ENCODE measurements at places on chromosomes 3 and 15.

DNA sequence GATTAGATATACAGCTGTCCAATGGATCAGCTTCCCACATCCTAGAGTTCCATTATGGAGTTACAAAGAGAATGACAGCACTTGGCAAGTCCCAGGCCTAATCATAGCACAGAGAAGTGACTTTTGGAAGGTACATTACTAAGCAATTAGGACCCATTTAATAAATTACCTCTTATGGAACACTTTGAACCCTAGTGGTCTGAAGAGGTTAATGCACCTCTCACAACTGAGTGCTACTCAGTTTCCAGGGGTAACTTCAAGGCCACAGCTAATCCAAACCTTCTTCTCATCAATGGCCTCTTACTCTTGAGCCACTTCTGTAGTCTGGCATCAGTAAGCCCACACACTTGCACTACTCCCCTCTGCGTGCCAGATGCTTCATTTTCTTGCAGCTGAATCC, 34.9 kb upstream of the MEIS2 start:
- DNase-seq = peak; percentile 78

- no peak for DNase-seq
These were observed 33.6 kb upstream of the UBE2E2 start for GRCh38 chr3:23169551-23169950.

DNA sequence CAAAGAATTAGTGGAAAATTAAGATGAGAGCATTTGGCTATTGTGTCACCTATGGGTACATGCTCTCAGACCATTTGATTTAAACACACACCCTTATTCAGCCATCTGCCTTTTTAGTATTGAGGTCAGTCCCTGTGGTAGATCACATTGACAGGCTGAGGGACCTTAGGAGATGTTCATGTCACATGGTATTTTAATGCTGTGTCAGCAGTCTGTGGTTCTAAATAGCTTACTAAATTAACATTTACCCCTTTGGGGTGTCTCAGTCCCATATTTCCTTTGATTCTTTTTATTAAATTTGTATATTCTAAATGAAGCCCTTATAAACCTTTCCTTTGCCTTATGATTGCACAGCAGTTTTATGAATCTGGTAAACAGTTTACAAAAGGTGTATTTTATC, 2.3 kb downstream of the RBM5 start:
- no peak for DNase-seq

DNA sequence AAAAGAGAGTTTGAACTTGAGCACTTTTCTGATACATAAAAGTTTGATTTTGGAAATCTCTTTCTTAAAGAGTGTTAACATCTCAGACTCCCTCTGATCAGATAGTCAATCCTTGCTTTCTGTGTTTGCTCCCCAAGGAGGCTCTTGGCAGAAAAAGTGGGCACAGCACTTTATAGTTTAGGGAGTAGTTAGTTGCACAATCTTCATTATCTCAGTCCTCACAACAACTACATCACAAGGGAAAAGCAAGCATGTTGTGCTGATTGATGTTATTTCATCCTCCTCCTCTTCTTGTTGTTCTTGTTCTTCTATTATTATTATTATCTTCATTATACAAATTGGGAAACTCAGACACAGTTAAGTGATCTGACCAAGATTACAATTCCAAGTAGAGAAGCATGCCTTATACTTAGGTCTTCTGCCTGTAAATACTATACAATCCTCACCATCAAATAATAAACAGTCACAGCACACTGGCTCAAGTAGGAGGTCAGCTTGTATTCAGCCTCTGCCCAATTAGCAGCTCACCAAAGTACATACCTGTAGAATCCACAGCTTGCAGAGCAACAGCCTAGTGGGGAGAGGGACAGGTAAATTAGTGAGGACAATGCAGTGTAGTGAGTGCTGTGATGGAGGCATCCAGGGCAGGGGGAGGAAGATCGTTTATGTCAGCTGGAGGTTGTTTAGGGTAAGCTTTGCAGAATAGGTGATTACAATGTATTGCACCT, 304.1 kb upstream of the MME start:
- peak; percentile 0 for DNase-seq

DNA sequence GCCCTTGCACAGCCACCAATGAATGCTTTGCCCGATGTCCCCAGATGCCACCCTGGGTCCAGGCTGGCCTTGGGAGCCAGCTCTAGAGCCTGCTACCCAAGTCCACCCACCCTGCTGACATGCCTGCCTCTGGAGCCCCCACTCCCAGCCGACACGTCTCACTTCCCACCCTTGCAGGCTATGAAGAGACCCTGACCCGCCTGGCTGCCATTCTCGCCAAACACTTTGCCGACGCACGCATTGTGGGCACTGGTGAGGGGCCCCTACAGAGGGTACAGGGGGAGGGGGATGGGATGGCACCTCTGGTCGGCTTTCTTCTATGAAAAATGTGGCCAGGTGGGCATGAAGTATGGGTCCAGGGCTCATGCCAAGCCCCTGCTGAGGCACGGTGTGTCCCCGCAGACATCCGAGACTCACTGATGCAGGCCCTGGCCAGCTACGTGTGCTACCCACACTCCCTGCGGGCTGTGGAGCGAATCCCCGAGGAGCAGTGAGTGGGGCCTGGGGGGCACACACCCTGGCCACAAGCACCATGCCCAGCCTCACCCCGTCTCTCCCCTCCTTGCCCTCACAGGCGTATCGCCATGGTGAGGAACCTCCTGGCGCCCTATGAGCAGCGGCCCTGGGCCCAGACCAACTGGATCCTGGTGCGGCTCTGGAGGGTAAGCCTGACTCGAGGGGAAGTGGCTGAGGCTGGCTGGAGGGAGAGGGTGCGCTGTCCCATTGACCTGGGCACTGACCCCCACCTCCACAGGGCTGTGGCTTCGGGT, 6.0 kb downstream of the AMIGO3 start:
- DNase-seq = no peak

- no peak for DNase-seq
These were observed 473.6 kb downstream of the SI start for GRCh38 chr3:164604687-164605086.

- no peak for DNase-seq
These were observed 254.3 kb upstream of the LRRC3B start for GRCh38 chr3:26368312-26368711.

- no peak for DNase-seq
These were observed 105.2 kb downstream of the FNDC3B start for GRCh38 chr3:172144601-172145000.

DNA sequence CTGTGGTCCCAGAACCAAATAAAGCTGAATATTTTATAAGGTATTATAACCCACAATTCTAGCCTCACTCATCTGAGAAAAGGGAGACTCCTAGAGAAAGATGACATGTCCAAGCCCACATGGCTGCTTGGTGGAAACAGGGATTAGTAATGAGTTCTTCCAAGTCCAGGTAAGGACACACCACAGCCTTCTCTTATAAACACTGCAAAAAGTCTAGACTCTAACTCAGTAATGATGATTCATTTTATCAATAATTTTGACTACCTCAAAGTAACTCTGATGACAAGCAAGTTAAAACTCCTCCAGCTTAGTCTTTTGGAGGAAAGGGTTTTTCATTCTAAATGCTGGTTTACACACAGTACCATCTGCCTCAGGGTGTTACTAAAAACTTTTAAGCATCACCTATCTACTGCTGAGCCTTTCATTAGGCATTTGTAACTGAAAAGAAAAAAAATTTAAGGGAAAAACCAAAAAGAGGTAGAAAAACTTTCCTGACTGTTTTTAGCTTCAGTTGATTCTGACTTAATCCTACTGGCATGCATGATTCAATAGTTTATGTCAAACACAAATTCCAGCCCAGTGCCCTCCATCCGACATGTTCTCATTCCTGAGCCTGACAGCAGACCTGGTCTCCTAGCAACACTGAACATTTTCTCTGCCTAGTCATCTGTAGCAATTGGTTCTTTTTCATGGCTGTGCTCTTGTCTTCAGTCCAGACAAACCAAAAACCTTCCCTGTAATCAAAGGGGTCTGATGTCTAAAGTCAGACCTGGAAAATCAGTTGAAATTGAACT, 43.9 kb downstream of the P3H2 start:
- DNase-seq = no peak

DNA sequence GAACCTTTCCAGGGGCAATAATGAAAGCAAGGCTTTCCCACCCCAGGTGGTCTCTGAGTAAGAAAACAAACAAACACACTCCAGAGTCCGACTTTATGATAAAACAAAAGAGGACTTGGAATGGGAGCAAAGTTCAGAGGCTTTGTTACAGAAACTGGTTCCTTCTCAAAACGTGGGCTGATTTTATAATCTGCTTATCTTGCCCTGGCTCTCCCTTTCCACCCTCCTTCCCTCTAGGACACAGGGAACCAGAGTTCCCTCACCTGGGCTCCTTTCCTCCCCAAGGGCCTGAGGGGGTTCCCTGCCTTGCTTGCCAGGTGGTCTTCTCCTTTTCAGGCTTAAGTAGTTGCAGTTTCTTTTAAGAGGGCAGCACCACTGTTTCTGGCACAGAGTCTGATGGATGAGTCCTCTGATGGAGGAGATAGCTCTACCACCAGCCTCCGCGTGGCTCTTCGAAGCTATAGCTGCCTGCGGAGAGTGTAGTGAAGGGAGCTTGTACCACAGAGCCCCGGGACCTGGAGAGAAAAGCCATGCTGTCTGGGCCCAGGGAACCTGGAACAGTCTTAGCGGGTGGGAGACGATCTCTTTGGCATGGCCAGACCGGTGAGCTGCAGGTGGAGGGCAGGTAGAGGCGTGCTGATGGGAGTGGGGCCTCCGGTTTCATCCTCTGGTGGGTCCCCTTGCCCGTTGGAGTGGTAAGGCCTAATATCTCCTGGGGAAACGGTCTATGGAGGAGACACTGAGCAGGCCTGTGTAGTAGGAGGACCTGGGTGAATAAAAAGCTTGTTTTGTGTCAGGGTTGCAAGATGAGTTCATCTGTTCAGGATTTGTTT, 68.7 kb downstream of the SMAD6 start:
- peak; percentile 49 for DNase-seq

- DNase-seq = no peak
These were observed 24.9 kb downstream of the AP4E1 start for GRCh38 chr15:50933341-50933740.

- DNase-seq = no peak
These were observed 66.4 kb downstream of the RYR3 start for GRCh38 chr15:33377204-33377603.

- DNase-seq = no peak
These were observed 5.2 kb upstream of the GATA2 start for GRCh38 chr3:128498127-128498626.

- no peak for DNase-seq
These were observed 256.7 kb upstream of the TLE3 start for GRCh38 chr15:70354346-70354905.

DNA sequence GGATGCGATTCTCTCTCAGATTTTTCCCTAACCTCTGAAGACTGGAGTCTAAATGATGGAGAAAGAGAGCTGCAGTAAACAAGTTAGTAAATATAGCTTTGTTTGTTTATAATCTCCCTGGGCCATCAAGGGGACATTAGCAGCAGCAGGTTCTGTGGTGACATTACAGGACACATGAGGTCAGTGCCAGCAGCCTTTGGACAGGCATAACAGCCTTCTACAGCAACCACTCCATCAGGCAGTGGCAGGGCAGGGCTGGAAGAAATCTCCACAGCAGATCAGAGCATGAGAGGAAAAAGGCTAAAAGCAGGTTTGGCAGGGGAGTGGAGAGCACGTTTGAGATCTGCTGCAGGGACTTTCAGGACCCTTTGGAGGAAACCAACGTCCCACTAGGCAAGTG, 127.6 kb upstream of the ACP3 start:
- no peak for DNase-seq

DNA sequence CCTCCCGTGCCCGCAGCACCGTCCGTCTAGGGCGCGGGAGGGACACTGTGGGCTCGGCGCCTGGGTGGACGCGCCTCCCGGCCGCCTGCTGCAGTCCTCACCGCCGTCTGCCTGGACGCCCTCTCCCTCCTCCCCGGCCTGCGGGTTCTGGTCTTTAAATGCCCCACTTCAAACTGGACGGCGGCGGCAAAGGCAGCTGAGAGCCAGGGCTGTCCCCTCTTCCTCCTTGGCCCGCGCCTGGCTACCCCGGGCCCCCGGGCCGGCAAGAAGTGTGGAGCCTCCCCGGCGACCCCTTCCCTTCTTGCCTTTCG, 426 bp downstream of the CBLB start:
- peak; percentile 67 for DNase-seq

- no peak for DNase-seq
These were observed 46.9 kb downstream of the CHSY1 start for GRCh38 chr15:101204739-101205535.

DNA sequence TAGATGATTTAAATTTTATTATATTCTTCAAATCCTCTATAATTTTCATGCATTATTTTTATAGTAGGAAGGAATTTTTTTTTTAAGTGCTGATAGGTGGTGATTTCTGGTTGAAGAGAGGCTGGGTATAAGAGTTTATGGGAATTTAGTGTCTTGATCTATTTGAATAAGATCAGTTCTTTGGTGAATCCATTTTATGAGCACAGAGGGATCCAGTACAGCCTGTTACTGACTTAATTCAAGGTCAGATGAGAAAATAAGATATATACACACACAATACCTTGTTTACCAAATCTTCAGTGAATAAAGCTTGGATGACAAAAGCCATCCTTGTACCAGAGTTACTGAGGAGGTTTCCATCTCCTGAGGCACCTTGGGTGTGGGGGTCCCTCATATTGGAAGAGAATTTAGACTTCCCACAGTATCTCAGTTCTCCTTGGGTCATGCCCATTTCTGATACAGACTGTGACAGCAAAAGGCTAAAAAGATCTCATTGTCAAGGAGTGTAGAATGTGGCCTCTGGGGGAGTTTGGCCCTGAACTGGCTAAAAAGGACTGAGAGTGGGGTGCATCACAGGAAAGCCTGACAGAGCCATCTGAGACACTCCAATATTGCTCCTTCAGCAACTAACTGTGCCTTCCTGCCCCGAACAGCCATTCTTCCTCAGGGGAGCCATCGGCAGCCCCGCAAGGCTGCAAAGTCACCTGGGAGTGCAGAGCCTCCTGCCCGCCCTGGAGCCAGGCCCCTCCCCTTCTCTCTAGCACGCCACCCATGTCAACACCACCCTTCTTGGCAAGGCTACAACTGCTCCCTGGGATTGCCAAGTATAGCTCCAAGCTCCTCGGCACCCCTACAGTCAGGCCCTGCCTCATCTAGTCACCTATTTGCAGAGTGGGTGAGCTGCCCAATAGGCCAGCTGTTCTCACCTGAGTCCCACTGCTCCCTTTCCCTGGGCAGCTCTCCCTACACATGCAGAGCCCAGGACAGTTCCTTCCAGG, 43.1 kb upstream of the HACD2 start:
- peak; percentile 48 for DNase-seq

DNA sequence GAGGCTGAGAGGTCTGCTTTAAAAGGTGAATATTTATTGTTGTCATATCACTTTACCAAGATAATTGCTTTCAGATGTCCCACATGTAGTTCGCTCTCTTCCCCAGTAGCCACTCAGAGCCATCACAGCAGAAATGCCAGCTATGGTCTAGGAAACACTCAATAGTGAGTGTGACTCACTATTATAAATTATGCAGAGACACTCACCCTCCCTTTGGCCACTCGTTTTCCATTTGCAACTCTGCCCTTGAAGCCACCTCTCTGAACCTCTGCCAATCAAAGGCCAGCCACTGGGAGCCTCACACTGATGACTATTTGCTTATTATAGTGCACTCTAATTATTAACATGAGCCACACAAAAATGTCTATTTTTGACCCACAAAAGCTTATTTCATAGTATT, 328.1 kb upstream of the ATP10A start:
- DNase-seq = peak; percentile 20
